Esophagus muscularis mucosa (tissue), 4 donors: ENCODE measurements at places on chromosomes 11 and 22.
A peak's percentile ranks its signal among the peaks of the same experiment; 100 is the strongest.

DNA sequence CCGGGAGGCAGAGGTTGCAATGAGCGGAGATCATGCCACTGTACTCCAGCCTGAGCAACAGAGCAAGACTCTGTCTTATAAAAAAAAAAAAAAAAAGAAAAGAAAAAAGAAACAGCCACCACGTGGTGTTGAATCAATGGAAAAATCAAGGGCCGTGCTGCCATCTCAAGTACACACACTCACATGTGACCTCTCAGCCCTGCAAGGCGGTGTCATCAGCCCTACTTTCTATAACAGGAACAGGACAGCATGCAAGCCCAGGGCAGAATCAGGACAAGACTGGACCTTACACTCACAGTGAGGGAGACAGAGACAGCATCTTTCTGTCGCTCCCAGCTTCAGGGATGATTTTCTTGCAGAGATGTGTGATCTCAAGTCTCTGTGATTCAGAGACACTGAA, 179.6 kb downstream of the MPPED1 start:
- peak; percentile 47 for DNase-seq

GRCh38 chr11:10564696-10565318, 3.7 kb downstream of the LYVE1 start:
- DNase-seq = no peak

- no peak for DNase-seq
Measured at GRCh38 chr22:42990131-42990838, 24.7 kb downstream of the PACSIN2 start.

DNA sequence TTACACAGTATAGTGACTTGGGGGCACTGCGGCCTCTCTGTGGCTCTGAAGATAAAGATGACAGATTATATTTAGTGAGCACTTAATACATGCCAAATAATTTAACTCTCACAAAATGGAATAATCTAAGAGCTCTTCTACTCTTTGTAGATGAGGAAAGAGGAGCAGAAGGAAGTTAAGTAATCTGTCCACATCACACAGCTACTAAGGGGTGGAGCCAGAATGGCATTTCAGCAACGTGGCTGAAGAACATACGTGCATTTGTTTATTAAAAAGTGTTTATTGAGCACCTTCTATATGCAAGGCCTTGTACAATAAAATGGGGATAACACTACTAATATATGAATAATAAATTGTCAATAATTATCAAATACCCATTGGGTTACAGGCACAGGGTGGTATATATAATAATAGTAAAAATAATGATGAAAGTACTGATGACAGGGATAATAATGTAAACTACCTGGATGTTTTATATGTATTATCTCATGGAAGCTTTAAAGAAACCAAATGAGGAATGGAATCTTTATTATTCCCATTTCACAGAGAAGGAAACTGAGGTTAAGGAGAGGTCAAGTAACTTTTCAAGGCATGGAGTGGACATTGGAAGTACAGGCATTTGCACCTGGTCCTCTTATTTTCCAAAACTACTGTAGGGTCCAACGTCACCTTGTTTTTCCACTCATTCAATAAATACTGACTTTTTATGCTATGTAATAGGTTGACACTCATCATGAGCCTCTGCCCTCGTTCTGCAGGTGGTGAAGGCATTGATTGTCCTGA, 38.0 kb upstream of the IL17RA start:
- no peak for DNase-seq

GRCh38 chr22:29071261-29072045, 1.4 kb upstream of the KREMEN1 start:
- DNase-seq = no peak

DNA sequence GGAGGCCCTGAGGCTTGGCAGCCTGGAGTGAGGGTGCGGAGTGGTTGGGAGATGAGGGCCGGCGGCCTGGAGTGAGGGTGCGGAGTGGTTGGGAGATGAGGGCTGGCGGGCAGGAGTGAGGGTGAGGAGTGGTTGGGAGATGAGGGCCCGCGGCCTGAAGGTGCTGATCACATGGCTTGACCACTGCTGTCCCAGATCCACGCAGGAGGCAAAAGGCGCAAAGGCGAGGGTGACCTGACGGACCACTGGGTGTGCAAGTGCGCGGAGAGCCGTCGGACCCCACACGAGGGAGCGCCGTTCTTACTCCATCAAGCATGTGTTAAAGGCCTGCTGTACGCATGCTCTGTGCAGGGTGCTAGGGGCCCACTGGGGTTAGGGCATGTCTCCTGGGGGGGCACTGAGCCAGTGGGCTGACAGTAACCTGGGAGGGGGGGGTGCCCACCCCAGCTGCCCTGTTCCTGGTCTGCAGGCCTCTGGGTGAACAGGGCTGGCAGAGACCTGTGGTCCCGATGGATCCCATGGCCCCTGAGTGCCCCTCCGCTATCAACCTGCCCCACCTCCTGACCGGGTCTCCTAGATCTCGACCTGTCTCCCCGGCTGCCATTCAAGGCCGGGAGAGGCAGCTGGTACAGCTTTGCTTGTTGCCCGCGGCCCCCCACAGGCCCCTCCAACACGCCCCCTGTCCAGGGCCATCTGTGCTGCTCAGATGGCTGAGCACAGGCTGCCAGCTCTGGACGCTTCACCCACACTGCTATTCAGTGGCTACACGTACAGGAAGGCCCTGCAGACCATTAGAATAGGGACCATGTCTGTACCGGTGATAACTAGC, 21.1 kb downstream of the MRGPRD start:
- DNase-seq = no peak

- peak; percentile 47 for DNase-seq
Measured at GRCh38 chr11:4065601-4066377, 28.8 kb upstream of the RRM1 start.

- DNase-seq = no peak
Measured at GRCh38 chr22:30720263-30720837, 25.7 kb downstream of the OSBP2 start.

- DNase-seq = no peak
Measured at GRCh38 chr22:35070451-35071093, 4.6 kb downstream of the ISX start.

- DNase-seq = no peak
Measured at GRCh38 chr11:100963375-100963774, 166.2 kb downstream of the PGR start.

- DNase-seq = no peak
Measured at GRCh38 chr11:1520663-1521267, 34.2 kb upstream of the MOB2 start.

GRCh38 chr11:33268945-33269540, 11.9 kb downstream of the HIPK3 start:
- no peak for DNase-seq

- DNase-seq = no peak
Measured at GRCh38 chr11:68843703-68844312, 2.1 kb upstream of the CPT1A start.

DNA sequence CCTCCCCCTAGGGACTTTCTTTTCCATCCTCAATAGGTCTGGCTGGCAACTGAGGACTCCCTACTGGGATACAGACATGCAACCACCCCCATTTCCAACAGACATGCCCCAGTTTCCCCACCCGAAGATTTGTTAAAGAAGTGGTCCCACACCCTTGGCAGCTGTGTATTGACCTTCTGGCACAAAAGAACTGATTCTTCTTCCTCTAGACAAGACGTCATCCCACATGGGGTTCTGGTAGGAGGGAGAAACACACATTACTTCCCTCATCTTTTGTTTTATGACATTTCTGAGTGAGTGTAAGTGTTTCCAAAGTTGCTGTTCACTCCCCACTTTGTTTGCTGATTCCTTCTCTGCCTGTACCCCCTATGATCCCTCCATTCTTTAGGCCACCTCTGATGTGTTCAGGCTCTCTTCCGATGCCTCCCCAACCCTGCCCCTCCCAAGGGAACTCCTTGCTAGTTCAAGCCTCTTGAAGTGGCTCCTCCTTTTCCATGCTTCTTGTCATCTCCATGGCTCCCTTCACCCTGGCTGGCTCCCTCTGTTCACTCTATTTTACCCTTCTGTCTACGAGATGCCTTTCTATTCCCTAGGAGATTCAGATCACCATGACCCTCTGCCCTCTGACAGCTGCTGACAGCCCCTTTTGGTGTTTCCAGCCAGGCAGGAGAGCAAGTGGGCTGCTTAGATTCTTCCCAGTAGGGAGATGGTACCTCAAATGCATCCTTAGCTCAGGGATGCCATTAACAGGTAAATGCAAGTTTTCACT, 4.3 kb downstream of the KIRREL3 start:
- DNase-seq = no peak

GRCh38 chr11:92776676-92777075, 192.8 kb upstream of the MTNR1B start:
- DNase-seq = peak; percentile 81

GRCh38 chr11:111379602-111380136, 594 bp upstream of the POU2AF1 start:
- no peak for DNase-seq

DNA sequence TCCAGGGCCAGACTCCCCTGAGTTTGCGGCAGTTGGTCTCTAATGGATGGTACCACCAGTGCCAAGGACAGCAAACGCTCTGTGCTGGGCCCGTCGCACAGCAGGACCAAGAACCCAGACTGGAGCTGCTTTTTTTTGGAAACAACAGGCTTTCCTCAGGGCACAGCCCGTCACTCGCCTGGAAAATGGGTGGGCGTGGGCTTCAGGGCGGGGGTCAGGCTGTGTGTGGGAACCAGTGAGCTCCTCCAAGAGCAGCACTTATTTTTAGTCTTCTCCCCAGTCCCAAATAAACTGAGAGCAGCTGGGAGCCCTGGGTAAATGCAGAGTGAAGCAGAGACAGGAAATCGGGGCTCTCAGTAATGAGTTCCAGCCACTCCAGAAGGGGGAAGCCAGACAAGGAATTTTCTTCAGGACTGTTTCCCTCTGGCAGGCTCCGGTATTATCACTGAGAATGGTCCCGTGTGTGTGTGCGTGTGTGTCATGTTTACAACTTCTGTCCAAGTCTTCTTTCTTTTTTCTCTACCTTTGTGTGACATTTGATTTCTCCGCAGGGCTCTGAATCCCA, 63.0 kb downstream of the PPFIBP2 start:
- no peak for DNase-seq

DNA sequence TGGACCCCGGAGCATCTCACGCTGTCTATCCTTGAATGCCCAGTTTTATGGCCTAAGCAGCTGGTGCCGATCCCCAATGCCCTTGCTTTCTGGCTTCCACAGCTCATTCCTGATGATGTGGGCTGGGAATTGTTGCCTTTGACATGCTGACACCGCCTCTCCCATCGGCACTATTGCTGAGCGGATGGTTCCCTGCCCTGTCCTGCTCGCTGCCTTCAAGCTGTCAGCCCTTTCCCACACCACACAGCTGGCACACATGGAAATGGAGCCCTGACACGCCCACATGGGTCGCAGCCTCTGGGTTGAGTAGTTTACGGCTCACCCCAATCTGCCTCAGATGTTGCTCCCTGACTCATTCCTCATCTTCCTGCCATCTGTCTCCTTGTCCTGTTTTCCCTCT, 110.2 kb upstream of the SESN3 start:
- peak; percentile 50 for DNase-seq

DNA sequence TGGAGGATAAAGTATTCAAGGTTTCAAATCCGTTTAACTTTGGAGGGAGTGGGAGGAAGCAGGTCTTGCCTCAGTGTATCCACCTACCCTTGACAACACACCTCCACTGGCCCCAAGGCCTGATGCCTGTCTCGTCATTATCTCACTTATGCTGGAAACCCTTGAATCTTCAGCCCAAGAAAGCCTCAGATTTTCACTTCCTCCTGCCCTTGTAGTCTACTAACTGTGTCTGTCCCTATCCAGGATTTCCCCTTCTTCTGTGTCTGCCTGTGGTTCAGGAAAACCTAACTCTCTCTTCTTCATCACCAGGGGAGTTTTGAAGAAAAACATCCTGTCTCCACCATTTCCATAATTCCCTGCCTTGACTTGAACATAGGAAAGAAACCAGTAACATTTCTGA, 56.1 kb downstream of the SYT9 start:
- no peak for DNase-seq

- DNase-seq = no peak
Measured at GRCh38 chr22:24440718-24441405, 13.5 kb downstream of the ADORA2A start.

DNA sequence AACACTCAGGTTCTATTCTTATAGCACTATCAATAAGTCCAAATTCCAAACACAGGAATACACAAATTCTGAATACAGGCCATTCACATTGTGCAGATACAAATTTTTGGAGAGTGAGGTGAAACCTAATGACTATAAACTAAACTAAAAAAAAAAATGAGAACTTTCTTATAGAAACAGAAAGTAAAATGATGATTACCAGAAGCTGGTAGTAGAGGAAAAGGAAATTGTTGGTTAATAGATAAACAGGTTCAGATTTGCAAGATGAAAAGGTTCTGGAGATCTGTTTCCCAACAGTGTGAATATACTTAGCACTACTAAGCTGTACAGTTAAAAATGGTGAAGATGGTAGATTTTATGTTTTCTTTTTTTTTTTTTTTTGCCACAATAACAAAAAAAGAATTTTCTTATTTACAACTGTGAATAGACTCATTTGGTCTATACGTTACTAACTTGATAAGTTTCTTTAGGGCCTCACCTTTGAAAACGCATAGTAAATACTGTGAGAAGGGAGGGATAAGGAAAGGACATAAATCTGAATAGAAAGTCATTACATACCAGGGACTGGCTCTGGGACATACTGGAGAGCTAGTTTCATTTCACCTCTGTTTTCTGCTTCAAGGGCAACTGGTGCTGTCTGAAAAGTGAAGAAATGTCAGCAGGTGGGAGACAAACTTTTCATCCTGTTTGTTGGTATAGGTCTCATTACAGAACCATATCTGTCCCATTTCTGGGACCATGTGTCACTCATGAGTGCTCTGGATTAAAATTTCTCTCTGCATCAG, 14.2 kb upstream of the CCDC89 start:
- no peak for DNase-seq

DNA sequence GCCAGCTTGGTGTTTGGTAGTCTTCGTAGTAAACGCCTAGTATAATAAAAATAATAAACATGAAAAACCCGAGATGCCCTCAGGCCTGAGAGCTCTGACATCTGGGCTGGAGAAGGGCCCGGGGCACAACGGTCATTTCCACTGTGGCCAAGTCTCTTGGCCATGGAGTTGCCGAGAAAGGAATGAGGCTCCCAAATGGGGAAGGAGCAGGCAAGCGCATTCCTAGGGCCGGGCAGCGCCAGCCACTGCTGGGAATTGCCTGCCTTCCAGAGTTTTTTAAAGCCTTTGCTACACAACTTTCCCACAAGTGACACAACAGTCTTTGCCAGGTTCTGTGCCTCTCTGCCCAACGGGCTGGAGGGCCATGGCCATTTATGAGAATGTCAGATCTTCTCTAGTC, 103.4 kb downstream of the NAV2 start:
- no peak for DNase-seq

- no peak for DNase-seq
Measured at GRCh38 chr11:127997594-127997993, 589.8 kb downstream of the ETS1 start.

GRCh38 chr22:47686594-47687345, 924.3 kb downstream of the TBC1D22A start:
- peak; percentile 57 for DNase-seq
